Nephron progenitor cell (in vitro differentiated cells): ENCODE measurements at places on chromosomes 1 and 21.

DNA sequence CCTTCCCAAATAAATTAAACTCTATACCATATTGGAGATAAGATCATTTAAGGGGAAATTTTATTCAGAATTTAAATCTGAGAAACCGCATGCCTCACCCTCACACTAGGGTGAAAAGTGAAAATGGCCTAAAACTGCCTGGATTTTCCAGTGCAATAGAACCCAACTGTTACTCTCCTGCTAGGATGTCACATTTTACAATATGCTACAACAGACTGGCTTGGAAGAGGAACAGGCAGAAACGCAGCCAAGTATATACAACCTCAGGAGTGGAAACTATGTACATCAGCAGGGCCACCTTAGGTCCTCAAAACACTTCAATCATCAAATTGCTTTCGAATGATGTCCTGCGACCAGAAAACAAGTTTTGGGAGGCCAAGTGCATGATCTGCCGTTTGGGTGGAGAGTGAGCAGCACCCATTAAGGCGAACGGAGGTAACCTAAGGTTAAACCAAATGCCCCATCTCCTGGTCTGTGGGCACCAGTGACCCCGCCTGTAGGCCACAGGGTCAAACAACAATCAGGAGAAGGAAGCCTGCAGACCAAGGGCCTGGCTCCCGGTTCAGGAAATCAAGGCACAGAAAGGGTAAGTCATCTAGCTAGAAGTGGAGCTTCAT, 4.9 kb downstream of the RCAN1 start:
- DNase-seq: no peak

- DNase-seq: no peak
These were observed 24.9 kb downstream of the ATP5PF start for GRCh38 chr21:25709684-25710265.

DNA sequence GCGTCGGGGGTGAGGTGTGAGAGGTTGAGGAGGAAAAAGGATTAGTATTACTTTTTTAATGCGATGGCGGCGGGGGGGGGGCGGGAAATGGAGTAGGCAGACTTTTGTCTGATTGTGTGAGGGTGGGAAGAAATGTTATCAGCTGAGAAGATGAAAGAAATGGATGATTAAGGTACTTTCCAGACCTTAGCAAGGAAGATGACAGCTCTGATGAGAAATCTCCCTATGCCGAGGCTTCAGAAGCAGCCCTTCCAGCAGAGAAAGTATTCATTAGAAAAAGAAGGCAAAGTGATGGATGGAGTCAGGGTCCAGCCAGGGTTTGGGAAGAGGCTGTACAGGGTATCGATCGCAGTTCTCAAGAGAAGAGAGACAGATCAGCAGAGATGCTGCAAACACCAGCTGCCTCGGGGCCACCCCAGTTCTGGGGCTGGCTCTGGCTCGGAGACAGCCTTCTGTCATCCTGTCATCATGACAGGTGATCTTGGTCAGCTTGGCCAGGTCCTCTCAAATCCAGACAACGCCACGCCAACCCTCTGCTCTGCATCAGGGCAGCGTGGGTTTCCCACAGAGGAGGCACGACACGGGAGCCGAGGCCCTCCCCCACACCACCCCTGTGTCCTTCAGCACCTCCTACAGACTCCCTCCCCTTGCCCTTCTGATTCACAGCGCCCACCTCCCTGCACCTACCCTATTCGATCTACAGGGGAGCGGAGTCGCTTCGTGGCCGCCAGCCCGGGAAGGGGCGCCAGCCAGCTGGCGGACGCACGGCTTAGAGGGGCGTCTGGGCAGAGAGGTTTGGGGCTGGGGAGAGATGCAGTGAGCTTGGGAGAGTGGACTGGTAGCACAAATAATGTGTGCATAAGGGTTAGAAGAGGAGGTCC, 674 bp upstream of the ATXN7L2 start:
- peak; percentile 67 for DNase-seq

GRCh38 chr1:178093951-178094738, at the start of gene RASAL2:
RASAL2 (plus strand) TSS chr1:178094104; CDS start chr1:178094493, 389 bp downstream.
- peak; percentile 80 for DNase-seq

GRCh38 chr1:228871314-228872061, 136.2 kb downstream of the RHOU start:
- DNase-seq: no peak

- DNase-seq: no peak
These were observed 102.3 kb downstream of the DYRK1A start for GRCh38 chr21:37468909-37469308.

GRCh38 chr1:24179251-24179840, 7.7 kb downstream of the IFNLR1 start:
- DNase-seq: no peak

DNA sequence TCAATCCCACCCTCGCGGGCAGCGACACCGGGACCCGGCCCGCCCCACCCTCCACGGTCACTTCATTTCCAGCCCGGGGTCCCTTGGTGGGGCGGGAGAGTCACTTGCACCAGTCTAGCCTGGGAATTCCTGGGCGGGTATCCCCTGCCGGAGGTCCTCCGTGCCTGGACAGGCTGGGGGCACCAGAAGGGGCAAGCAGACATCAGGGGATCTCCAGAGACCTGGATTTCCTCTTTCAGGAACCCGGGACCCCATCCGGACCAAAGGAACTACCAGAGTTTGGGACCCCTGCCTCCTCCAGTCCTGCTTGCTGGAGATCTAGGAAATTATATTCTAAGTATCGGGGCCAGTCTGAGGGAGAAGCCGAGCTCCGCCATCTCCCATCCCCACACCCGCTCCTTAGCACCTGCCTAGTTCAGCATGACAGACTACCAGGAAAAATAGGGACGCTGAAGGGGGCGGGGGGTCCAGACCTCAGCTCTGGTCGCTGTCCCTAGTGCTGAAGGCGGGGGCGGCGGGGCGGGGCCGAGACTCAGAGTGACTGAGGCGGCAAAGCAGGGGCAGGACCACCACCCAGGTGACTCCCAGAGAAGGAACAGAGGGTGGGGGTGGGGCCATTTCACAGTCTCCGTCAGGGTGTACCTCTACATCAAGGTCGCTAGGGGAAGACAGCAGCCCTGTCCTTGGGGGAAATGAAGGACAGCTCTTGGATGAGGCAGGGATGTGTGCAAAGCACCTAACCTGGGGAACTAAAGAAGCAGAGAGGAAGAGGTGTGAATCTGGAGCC, 832 bp downstream of the HCN3 start:
- DNase-seq: peak; percentile 97
